ENCODE measurements at places on chromosomes 1 and 21.

DNA sequence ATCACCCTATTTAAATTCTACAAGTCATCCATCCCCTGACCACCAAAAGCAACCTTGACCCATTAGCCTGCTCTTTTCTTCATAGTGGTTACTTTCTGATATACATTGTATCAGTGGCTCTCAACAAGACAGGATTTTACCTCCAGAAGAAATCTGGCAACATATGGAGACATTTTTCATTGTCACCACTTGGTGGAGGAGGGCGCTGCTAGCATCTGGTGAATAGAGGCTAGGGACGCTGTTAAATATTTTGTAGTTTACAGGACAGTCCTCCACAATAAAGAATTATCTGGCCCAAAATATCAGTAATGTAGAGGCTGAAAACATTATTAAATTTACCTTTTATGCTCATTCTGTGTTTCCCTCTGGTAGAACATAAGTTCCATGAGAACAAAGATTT is 6.1 kb downstream of the HSPA13 start:
- no peak for DNase-seq

GRCh38 chr1:200874694-200875093 is 1.9 kb downstream of the GPR25 start:
- DNase-seq: no peak

GRCh38 chr1:39668111-39668510 is 3.8 kb downstream of the NT5C1A start:
- no peak for DNase-seq

GRCh38 chr1:2198571-2198970 is 4.0 kb upstream of the FAAP20 start:
- no peak for DNase-seq

GRCh38 chr1:17213782-17214148 is 8.8 kb downstream of the PADI1 start:
- no peak for DNase-seq

DNA sequence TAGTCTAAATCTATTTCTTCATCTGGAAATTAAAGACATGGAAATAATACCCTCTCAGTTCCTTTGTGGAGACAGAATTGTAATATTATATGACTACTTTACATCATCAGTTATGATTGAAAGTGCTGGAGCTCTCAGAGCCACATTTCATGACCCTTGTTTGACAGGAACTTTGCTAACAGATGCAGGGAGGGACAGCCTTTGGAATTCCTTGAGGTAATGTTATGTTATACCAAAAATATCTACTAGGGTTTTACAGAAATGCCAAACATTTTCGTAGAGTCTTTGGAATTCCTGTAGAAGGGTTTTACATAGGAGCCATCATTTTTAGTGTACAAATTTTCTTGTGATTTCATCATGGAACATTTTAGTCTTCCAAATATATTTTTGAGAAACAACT is 57.4 kb upstream of the ADAMTS5 start:
- no peak for DNase-seq

GRCh38 chr1:237981223-237981622 is 90.5 kb upstream of the ZP4 start:
- no peak for DNase-seq

GRCh38 chr1:214859647-214860046 is 222.9 kb upstream of the KCNK2 start:
- no peak for DNase-seq

DNA sequence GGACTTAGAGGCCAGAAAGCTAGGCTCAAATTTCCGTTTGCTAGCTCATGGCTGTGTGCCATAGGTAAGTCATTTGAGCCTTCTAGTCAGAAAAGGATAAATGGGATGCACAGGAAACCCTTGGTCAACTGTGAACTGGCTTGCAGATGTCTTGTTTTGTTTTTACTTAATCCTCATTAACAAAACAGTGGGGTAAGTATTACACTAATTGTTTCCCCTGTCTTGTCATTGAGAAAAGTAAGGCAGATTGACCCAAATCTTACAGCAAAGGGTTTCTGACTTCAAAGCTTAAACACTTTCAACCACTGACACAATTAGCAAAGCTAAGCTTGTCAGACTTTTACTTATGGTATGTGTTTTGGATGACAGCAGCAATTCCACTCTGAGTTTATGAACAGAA is 291.3 kb downstream of the NTNG1 start:
- no peak for DNase-seq

DNA sequence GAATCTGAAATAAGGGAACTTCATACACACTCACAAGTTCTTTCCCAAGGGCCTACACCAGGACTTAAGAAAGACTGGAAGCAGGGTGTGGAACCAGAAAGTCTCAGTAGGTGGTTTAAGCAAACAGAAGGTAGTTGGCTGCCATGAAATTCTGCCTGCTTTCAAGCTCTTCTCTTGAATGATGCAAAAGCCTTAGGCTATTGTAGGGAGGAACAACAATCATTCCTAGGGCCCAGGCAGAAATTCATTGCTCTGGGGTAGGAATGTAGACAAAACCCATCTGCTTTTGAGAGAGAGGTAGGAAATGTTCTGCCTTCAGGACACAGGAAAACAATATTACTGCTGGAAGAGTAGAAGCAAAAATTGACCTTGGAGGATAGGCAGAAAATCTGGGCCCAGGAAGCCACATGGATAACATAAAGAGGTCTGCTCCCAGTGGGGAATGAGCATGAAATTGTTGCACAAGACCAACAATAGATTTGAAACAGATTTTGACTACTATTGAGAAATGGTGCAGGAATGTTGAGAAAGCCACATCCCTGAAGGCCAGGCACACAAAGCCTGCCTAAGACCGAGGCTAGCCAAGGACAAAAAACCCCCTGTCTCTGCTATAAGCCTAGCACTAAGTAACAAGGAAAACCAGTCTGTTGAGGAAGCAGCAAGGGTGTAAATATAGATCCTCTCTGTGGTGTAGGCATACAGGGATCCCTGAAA is 22.7 kb upstream of the SFT2D2 start:
- no peak for DNase-seq

DNA sequence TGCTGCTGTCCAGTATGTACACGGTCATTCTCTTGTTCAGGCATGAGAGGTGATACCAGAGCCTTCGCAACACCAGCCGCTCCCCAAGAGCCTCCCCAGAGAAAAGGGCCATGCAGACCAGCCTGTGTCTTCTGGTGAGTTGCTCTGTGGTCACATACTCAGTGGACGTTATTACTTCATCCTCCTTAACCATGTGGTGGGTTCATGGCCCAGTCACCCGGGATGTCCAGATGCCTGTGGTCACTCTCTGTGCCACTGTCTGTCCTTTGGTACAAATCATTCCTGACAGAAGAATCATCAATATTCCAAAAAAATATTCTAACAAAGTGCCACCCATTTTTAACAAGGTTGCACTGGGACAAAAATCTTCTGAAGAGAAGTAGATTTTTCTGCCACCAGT is 8.8 kb upstream of the ZNF124 start:
- no peak for DNase-seq

DNA sequence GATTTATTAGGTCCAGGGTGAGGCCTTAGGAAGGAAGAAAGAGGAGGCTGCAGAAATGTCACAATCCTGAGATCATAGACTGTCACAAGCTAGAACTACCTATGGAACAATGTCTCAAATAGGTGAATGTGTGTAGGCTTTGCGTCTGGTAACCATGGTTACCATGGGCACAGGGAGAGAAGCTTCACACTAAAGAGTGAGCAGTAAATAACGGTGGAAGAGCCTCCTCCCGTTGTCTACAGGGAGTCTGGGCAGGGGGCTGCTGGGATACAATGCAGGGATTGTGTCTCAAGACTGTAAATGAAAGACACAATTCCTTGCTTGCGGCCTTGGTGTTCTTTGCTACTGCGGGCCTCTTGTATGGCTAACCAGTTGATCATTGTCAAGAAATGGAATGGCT is 28.2 kb upstream of the KCNJ6 start:
- no peak for DNase-seq

DNA sequence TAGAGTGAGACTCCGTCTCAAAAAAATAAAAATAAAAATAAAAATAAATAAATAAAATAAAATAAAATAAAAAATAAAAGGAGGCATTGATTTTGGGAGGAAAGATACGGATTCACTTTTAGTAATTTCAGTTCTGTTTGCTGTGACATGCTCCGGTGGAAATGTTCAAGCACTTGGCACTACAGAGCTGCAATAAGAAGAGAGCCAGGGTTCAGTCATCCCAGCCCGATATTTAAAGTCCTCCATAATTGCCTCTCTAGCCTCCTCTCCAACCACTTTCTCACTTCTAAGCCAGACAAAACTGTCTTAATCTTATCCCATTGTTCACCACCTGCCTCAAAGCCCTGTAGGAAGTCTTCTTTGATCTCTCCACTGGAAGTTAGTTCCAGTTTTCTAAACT is 55.0 kb upstream of the MACF1 start:
- DNase-seq: no peak

GRCh38 chr1:221456918-221457317 is 285.0 kb downstream of the DUSP10 start:
- DNase-seq: no peak

DNA sequence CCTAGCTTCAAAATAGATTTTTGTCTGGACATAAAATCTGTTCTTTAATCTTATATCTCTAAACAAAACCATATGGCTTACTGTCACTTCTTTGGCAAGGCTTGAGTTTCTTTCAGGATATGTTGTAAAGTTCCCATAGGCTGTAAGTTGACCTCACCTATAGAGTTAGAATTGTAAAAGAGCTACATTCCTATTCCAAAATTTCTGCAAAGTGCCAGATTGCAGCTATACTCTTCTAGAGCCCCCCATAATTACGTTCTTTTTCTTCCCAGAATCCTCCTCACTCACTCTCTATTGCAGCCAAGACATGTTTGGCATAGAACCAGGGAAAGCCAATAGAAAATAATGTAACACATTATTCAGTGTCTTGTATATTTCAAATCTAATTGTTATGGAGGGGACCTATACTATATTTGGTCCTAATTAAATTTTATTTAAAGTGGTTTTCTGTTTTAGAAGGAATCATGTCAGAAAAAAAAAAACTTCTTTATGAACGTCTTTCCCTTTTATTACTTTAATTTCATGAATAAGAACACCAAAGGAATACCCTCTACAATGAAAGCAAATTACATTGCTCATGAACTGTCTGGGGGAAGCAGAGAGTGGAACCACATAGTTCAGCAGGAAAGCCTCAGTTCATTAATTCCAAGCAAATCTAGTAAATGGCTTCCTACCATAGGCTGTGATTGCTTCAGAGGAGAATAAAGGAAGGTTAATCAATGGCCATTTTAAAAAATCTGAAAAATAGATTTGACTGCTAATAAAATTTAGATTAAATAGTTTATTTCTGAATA is 22.3 kb downstream of the CTTNBP2NL start:
- no peak for DNase-seq

DNA sequence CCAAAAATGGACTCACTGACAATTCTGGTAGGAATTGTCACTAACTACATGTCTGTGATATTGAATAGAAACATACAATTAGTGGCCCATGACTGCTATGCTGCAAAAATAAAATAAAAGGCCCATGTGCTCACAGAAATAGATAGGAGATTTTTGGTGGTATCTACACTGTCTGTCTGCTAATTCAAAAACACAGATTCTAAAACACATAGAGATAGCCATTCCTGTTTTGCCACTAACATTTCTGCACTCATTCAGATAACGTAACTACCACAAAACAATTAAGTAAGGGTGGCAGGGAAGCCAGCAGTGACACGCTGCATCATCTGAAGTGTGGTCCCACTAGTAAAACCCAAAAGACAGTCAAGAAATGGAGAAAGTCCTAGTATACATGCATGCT is 202.2 kb upstream of the NFIA start:
- no peak for DNase-seq

- DNase-seq: no peak
These were observed 28.3 kb downstream of the DDR2 start for GRCh38 chr1:162660574-162660973.

DNA sequence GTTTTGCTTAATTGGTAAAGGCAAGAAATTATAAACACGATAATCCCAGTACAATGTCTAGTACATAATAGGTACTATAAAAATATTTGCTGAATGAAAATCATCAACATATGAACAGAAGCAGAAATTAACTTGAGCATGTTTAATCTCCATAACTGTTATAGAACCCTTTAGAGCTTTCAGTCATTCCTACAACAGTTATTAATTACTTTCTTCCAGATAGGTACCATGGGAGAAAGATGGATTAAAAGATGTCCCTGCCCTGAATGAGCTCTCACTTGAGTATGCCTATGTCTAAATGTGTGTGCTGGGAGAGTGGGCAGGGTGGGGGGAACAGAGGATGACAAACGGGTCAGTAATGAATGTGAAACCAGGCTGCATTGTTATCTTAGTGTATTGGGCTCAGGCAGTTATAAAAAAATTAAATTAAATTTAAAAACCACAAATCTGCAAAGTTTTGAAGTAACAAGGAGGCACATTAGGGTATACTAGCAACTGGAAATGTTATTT is 2.4 kb downstream of the EPS15 start:
- DNase-seq: no peak

- no peak for DNase-seq
These were observed 26.1 kb downstream of the PKP1 start for GRCh38 chr1:201309416-201309815.

- no peak for DNase-seq
These were observed 18.1 kb upstream of the PTPN14 start for GRCh38 chr1:214569357-214570004.

DNA sequence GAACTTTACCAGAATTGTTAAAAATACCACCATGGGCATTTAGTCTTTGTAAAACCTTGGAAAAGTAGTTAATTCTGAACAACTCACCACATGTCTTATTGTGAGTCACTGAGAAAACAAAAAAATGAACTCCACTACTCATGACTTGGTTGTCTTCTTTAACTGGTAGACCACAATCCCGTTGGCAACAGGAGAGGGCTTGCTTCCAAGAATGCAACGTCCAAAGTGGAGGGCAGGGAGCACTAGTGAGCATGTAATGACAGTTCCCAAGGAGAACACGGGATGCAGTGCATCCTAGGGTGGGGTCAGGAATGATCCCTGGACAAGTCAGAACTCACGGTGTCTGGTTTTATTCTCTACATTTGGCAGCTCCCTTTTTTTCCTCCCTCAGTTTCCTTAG is 15.2 kb upstream of the HMCN1 start:
- DNase-seq: no peak

- DNase-seq: no peak
These were observed 41.3 kb upstream of the UHMK1 start for GRCh38 chr1:162456323-162456722.

DNA sequence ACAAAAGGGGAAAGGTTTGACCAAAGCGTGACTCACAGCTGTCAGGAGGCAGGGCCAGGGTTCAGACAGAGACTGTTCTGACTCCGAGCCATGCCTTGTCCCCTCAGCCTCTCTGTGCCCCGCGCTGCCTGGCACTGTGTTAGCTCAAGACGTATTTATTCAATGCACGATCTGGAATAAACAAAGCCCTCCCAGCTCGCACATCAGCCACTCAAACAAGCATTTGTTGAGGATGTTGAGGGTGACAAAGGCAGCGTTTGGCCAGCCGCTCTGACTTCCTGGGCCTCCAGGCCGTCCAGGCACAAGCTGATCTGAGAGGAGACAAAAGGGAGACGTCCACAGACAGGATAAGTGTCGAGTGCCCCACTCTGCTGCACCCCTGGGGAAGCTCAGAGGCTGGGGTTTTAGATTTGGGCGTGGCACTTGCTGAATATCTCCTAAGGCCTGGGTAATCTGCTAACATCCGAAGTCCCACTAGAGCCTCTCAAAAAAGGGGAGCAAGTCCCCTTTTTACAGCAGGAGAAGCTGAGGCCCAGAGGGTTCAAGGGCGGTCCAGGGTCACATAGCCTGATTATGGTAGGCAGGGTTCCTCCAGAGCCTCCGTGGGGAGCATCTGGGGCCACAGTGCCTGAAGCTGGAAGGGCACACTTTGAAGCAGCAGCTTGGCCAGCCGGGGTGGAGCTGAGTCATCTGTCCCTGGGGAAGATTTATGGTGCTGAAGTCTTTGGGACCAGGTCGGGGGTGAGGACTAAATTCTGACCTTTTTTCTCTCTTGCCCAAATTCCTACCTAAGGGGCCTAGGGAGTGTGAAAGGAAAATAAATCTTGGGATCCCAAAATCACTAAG is 95.9 kb downstream of the SPSB1 start:
- DNase-seq: no peak
